ENCODE measurements at places on chromosomes 5 and 9. TPM values are rescaled to one million over a fixed set of nuclear protein-coding genes. Genes with fewer than 3 reads are reported as not detected.

ELAVL2 gene
- total RNA-seq, result 1.7 TPM

MYOT gene
- not detected for total RNA-seq

RFK gene
- 17.0 TPM for total RNA-seq

CRB2 gene
- 7.1 TPM for total RNA-seq

NDUFS4 gene
- total RNA-seq, result 62.7 TPM

PKD2L2 gene
- total RNA-seq, result not detected

FOXD4L3 gene
- total RNA-seq, result 0.36 TPM

ISL1 gene
- 9.7 TPM for total RNA-seq

CYSRT1 gene
- 1.2 TPM for total RNA-seq

TMEM215 gene
- total RNA-seq, result not detected

LHX3 gene
- total RNA-seq, result not detected

LRSAM1 gene
- total RNA-seq, result 28.5 TPM

IFT74 gene
- total RNA-seq, result 25.1 TPM

SH3PXD2B gene
- total RNA-seq, result 72.4 TPM

NSD1 gene
- 168 TPM for total RNA-seq

PDE6A gene
- total RNA-seq, result not detected

LMBRD2 gene
- 6.9 TPM for total RNA-seq

RMI1 gene
- total RNA-seq, result 17.0 TPM

GFRA3 gene
- total RNA-seq, result 24.4 TPM

TOR1A gene
- 33.1 TPM for total RNA-seq

Data from progenitor cell of endocrine pancreas (in vitro differentiated cells).